ENCODE measurements at places on chromosomes 11 and 22. TPM values are rescaled to one million over a fixed set of nuclear protein-coding genes. Genes with fewer than 3 reads are reported as not detected.

Gene PMM1
- 25.1 TPM for total RNA-seq

Gene VWCE
- 0.48 TPM for total RNA-seq

Gene MS4A6A
- not detected for total RNA-seq

Gene KLHL22
- total RNA-seq = 12.4 TPM

Gene ASCL2
- total RNA-seq = not detected

Gene C11orf91
- 0.41 TPM for total RNA-seq

Gene GVQW3
- 0.92 TPM for total RNA-seq

Measured in foreskin keratinocyte (primary cell).